CD4-positive, alpha-beta T cell treated with Interleukin-21 for 1 hour (primary cell): ENCODE measurements at places on chromosomes 7 and 10.

- DNase-seq: no peak
Measured at GRCh38 chr10:94780844-94781243, 18.4 kb downstream of the CYP2C19 start.

DNA sequence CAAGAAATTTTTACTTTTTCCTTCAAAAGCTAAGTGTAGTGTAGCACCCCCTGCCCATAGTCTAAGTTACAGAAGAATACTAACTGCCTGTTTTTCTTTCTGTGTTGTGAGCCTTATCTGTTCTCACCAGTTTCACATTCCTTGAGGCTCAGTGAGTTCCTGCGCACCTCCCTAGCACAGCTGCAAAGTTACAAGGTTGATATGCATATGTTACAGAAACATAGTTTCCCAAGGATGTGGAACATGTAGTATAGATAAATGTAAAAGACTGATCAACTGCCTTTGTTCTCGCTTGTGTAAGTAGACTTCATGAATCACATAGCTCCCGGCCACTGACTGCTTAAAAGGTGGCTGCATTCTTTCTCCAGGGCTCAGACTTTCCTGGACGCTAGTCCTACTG is 6.7 kb upstream of the ZNF33B start:
- no peak for DNase-seq

GRCh38 chr7:29478226-29478625 is 85.4 kb upstream of the PRR15 start:
- DNase-seq: no peak

DNA sequence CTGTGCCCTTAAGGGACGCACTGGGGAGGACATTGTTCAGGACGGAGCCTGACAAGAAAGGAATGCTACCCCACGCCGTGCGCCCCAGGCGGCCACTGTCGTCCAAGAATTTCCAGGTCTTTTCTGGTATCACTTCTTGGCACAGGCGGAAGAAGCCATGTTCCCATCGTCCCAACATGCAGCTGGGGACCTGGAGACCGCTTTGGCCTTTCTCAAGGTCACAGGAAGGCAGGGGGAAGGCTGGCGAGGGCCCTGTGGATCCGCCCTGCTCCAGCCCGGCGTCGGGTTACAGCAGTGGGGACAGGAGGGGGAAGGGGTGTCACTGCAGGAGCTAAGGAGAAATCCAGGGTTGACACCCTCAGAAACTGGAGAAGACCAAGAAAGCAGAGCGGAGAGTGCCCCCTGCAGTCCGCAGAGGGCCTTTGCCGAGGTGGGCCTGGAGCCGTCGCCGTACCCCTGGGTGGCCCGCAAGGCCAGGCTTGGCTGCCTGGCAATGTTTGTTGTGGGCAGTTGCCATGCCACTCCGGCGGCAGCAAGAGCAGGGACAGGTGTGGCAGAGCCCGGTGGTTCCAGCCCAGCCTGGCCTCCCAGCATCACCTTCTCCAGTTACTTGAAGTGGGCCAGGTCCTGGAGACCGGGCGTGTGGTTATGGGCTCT is 104.1 kb downstream of the LHPP start:
- no peak for DNase-seq

DNA sequence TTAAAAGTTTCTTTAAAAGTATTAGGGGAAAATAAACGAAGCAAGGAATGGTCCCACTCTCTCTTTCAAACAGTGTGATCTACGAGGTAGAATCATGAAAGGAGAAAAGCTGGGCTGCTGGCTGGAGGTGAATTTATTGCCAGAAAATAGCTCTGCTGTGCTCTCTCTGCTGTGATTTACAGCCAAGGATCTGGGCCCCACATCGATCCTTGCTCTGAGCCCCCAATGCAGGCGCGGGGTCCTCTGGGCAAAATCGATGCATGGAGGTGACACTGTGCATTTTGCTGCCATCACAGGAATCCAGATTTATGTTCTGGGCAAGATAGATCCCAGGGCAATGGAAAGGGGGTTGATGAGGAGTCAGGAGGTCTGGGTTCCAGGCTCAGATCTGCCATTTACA is 91.0 kb upstream of the GPR26 start:
- no peak for DNase-seq

DNA sequence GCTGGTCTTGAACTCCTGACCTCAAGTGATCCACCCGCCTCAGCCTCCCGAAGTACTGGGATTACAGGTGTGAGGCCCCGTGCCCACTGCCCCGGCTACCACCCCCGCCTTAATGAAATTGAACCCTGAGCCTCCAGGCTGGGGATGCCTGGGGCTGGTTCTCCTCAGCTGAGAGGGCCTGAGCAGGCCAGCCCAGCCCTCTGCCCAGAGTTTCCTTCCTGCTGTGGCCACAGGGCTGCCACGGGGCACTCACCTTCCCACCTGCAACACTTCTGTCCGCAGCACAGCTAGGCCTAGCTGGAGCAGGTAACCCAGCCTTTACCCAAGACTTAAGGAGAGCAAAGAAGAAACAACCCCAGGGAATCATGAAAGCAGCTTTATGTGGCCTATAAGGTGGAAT is 78.1 kb upstream of the ANLN start:
- no peak for DNase-seq

GRCh38 chr7:156668130-156668741 is 27.7 kb downstream of the RNF32 start:
- no peak for DNase-seq

GRCh38 chr10:26703974-26704373 is 6.5 kb downstream of the PDSS1 start:
- DNase-seq: no peak
